Lung (tissue), 17 donors: ENCODE measurements at places on chromosomes 1 and 21. TPM values are rescaled to one million over a fixed set of nuclear protein-coding genes. Genes with fewer than 3 reads are reported as not detected.

GRCh38 chr1:112544751-112545150 lies 36.0 kb downstream of the WNT2B start:
- DNase-seq = no peak

DNA sequence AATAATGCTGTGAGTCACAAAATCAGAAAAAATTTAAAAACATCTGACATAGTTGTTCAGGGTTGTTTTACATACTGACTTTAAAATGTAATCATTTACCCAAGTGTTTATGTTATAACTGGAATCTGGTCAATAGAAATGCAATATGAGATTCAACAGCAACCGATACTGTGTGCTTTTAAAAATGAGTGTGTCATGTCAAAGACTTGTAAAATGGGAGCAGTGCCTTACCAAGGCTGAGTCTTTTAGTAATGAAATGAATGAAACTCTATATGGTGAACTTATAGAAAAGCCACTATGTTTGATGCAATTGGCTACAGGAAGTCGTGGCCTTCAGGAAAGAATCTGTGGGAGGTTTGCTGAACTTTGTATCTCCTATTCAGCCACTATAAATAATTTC lies 570.2 kb downstream of the DPYD start:
- no peak for DNase-seq

- peak; percentile 69 for DNase-seq
Measured at GRCh38 chr1:165424454-165425216, 20.3 kb downstream of the RXRG start.

DNA sequence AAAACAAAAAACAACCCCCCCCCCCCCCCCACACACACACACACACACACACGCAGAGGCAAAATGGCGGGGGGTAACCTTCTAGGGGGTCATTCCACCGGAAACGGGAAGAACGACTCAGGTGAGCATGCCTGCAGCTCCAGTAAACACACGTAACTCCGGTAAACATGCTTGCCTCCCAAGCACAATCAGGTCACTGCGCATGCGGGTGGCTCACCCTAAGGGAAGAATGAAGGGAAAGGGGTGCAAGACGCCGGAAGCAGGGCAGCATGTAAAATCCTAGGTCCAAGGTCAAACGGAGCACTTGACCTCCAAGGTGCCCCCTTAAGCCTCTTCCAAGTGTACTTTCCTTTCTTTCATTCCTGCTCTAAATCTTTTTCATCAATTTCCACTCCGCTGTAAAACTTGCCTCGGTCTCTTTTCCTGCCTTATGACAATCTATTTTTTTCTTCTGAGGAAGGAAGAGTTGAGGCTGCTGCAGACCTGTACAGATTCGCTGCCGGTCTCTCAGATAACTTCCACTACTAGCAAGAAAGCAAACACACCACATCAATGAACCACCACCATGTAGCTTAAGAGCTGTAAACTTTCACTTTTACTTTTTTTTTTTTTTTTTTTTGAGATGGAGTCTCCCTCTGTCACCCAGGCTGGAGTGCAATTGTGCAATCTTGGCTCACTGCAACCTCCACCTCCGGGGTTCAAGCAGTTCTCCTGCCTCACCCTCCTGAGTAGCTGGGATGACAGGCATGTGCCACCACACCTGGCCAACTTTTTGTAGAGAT lies 21.0 kb upstream of the CBR3 start:
- DNase-seq = peak; percentile 37

DNA sequence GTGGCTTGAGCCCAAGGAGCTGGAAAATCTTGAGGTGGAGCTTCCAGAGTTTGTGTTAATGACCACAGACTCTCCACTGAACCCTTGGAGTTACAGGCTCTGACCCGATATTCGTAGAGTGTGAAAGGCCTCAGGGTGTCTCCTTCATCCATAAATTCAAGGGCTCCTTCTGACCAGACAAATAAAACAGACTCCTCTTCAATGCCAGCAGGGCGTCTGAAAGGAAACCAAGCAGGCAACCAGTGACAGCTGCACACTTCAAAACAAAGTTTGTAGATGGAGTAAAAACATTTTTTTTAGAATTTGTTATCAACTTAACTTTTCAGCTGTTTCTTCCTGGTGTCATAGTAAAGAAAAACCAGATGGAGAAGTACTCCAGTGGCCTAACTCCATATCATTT lies 161.1 kb downstream of the KCTD3 start:
- DNase-seq = no peak

- no peak for DNase-seq
Measured at GRCh38 chr1:203451836-203452784, 23.5 kb upstream of the PRELP start.

- no peak for DNase-seq
Measured at GRCh38 chr1:175933801-175934200, 190.4 kb upstream of the TNR start.

- no peak for DNase-seq
Measured at GRCh38 chr1:60890664-60891063, 191.7 kb upstream of the NFIA start.

- DNase-seq = no peak
Measured at GRCh38 chr1:68225781-68226180, 6.5 kb downstream of the WLS start.

GRCh38 chr1:116808200-116808847 lies 54.1 kb downstream of the CD2 start:
- DNase-seq = no peak

DNA sequence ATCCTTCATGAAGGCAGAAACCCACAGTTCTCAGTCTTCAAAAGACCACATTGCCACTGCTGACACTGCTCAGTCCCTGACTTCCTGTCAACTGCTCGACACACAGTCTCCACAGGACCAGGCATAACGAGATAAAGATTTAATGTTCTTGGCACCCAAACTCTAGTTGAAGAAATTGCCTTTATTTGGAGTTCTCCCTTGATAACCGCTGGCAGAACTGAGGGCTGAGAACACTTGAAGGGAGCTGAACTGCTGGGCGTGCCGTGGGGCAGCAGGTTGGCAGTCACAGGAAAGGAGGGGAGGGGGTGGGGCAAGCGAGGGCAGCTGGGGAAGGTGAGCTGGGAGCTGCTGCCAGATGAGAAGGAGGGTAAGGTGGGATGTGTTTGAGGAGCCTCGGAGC lies 15.9 kb downstream of the HENMT1 start:
- DNase-seq = peak; percentile 44

- no peak for DNase-seq
Measured at GRCh38 chr1:151444783-151445177, 14.5 kb downstream of the POGZ start.

GRCh38 chr1:34670982-34671381 lies 83.9 kb upstream of the GJB5 start:
- DNase-seq = no peak

GRCh38 chr1:26537951-26538352 lies 8.4 kb downstream of the RPS6KA1 start:
- no peak for DNase-seq

DNA sequence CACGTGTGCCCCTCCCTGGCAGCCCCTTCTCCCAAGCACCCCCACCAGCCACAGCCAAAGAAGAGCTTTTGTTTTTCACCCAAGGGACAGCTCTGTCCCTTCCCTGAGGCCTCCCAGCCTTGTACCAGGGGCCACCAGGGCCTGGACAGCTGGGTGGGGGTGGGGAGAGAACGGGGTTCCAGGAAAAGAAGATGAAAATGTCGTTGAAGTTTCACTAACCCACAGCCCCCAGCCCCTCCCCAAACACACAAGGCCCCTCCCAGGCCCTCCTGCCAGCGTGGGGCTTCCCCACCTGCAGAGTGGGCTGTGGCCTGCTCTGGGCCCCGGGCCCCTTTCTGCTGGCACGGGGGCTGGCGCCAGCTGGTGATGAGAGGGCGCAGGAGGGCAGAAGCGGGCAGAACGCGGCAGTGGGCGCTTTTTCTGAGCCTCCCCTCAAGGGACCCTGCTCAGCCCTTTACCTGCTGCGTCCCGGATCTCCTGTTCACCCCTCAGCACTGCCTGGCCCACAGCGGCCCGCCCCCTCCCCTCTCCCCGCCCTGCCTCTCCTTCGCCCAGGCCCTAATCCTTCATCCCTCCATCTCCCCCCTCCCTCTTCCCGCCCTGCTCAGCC lies 5.5 kb upstream of the ANKRD65 start:
- no peak for DNase-seq

DNA sequence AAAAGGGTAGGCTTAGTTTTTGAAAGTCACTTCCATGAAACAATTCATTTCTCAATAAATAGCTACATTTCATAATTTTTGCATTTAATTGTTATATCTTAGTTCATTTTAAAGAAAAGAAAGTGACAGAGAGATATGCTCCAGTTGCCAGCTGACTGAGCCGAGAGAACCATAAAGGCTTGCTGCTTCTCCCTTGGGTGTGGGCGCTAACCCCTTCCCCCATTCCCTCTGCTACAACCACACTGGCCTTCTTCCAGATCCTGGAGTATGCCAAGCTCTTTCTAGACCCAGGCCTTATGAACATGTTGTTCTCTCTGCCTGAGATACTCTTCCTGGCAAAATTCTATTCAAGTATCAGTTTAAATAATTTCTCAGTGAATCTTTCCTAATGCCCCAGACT lies 12.3 kb downstream of the SORT1 start:
- DNase-seq = no peak

DNA sequence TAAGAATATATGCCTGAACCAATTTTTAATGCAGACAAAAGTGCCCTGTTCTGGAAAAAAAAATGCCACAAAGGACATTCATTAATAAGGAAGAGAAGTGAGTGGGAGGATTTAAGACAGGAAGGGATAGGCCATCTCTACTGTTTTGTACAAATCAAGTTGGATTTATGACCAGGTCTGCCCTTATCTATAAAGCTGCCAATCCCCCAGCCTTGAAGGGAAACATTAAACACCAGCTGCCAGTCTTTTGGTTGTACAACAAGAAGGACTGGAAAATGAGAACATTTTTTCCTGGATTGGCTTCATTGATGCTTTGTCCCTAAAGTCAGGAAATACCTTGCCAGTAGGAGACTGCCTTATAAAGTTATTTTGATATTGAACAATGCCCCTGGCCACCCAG lies 444.0 kb downstream of the NPHP4 start:
- DNase-seq = no peak

The FGR gene
- 26.6 TPM for total RNA-seq

The ZNF691 gene
- 8.2 TPM for total RNA-seq

The C21orf58 gene
- total RNA-seq = 12.4 TPM

The HSD3B2 gene
- not detected for total RNA-seq

The NIBAN1 gene
- total RNA-seq = 38.5 TPM

The CRP gene
- 0.71 TPM for total RNA-seq

The PRPF38A gene
- total RNA-seq = 37.9 TPM

The NPR1 gene
- total RNA-seq = 16.7 TPM

The UBE2U gene
- total RNA-seq = not detected

The RNF2 gene
- total RNA-seq = 17.1 TPM

The TRPM2 gene
- total RNA-seq = 13.1 TPM

The RNU1-4 gene
- total RNA-seq = 3,134 TPM

The UBL4B gene
- total RNA-seq = not detected

The ESRRG gene
- 4.5 TPM for total RNA-seq

The CA6 gene
- not detected for total RNA-seq
